ENCODE measurements at places on chromosomes 3 and 15. TPM values are rescaled to one million over a fixed set of nuclear protein-coding genes. Genes with fewer than 3 reads are reported as not detected.

UBR1 gene
- 20.3 TPM for total RNA-seq

DNA sequence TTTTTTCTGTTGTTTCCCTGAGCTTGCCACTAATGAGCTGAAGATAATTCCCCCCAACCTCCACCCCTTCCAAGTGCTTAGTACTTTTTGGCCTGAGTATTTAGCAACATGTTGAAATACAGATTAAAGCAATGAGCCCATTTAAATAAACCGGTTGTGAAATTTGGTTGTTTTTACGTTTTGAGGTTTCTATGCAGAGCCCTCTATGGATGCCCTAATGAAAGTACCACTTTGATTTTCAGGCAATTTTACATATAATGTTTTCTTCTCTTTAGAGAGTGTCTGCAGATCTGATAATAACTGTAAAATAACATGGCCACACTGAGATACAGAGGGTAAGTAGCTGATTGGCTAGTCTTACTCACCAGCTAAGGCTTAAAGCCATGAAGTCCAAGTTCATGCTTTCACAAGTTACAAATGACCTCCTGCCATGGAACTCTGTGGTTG, 139.4 kb upstream of the SLC7A14 start:
- DNase-seq: no peak

SCN11A gene
- 0.27 TPM for total RNA-seq

RABL3 gene
- total RNA-seq: 25.9 TPM

CNTN4 gene
- total RNA-seq: 7.8 TPM

All from mucosa of descending colon (tissue), 3 donors.